Coronary artery (tissue), 2 donors: ENCODE measurements at places on chromosomes 16 and 17.

DNA sequence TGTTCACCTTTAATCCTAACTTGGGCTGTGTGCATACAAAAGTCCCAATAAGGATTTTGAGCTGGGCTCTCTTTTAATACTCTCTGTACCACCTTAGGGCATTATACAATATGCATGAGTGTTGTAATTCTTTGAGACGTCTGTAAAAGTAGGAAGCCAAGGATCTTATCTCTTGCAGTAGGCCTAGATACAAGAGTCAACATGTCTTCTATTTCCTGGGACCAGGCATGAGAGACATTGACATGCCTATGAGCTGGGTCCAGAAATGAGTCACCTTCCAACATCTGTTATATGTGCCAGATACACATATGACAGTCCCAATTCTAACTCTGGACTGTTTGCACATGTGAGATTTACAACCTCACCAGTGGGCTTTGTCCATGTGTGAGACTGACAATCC, 1911.2 kb downstream of the TP53TG3F start:
- DNase-seq, result no peak

DNA sequence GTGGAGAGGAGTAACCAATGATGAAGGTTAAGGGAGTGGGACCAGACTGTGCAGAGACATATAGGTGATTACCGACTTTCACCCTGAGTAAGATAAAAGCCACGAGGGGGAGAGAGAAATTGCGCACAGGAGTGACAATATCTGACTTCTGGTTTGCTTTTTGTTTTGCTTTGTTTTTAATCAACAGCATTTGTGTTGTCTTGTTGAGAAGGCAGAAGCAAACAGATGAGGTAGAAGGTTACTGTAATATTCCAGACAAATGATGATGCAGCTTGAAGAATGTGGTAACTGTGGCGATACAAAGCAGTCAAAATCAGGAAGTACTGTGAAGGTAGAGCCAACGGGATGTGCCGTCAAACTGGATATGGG, 7.5 kb downstream of the PELP1 start:
- no peak for DNase-seq

- DNase-seq, result no peak
Observed at GRCh38 chr17:4110152-4110551, 32.7 kb downstream of the ZZEF1 start.

DNA sequence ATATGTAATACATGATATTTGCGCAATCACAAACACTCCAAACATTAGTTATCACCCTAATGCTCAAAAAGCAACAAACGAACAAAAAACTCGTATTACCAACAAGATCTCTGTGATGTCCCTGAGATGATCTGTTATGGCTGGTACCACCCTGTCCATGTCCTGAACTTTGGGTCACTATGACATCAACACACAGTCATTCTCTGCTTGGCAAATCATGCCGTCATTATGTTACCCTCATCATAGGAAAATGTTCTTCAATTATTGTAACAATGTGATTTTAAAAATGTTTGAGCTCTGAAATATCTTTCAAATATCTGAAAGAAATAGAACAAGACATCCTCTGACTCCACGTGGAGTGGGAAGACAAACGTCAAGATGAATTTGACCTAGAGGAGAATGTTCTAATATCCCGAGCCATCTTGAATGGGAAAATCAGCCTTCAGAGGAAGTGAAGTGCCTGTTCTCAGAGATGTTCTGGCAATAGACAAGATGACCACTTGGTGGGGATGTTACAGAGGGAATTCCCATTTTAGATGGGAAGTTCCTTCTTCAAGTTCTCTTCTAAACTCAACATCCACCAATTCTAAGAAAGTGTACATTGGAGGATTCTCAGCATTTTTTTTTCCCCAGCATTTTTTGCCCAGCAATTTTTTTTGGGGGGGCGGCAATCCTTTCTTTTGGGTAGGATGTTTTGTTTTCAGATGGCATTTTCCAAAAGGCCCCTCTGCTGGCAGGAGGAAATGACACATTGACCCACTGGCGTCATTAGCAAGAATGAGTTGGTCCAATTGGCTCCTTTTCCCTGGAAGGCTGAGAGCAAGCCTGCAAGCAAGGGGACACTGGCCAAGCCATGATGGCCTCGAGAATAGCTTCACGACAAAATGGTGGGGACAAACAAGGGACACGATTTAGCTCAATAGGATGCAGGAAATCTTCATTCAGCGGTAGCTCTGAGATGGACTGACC, 3.7 kb upstream of the HSD17B2 start:
- DNase-seq, result no peak

DNA sequence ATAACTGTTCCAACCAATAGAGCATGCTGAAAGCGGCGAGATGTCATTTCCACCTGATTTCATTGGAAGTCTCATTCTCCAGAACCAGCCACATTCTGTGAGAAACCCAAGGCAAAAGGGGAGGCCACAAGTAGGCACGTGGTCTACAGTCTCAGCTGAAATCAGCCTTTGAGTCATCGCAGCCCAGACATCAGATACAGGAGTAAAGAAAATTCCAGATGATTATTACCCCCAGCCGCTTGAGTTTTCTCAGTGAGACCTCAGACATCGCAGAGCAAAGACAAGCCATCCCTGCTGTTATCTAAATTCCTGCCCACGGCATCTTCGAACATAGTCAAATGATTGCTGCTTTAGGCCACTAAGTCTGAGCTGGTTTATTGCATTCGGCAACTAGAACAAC, 23.1 kb downstream of the STAT3 start:
- DNase-seq, result no peak

- no peak for DNase-seq
Observed at GRCh38 chr17:50046179-50046578, 9.7 kb upstream of the ITGA3 start.

DNA sequence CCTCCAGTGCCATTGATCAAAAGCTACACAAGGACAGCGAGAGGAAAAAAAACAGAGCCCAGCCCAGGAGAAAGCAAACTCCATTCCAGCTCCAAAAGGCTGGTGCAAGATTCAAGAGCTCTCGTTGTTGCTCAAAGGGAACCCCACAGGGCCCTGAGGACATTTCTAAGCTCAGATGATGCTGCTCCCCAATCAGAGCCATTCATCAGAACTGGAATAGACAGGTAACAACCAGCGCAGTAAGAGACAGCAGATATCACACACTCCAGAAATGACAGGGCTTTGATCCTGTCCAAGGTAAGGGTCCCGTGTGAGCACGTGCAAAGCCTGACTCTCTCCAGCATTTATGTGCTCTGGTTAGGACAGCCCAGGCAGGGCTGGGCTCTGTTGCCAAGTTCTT, 20.1 kb downstream of the PMP22 start:
- no peak for DNase-seq

GRCh38 chr16:15714393-15715172, 64.5 kb downstream of the NDE1 start:
- DNase-seq, result no peak

GRCh38 chr17:79214459-79214858, 139.8 kb downstream of the ENGASE start:
- DNase-seq, result no peak

DNA sequence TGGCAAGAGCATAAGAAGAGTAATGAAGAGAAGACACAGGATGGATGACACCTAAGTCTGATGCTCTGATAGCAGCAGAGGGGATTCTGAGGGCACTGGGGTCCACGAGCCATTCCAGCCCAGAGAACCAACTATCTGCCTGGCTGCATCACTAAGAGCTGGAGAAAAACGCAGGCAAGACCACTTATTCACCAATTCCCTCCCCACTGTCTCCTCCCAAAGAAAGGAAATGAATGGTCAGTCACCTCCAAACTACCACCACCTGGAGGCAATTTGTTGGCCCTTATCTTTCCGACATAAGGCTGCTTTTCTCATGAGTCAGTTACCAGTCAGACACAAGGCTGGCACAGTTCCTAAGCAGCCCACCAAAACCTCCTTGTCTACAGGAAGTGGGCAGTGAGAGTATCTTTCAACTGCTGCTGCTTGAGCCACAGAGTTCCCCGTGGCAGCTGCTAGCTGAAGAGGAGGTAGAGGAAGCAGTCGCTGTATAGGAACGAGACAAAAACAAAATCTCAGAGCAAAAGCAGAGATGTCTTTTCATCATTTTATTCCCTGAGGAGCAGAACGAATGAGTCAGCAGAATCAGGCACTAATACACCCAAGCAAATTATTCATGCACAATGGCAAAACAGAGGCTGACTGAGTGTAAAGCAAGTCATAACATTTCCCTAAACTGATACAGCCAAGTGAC, 111.1 kb downstream of the SMG6 start:
- no peak for DNase-seq
